ENCODE measurements at places on chromosomes 3 and 15. TPM values are rescaled to one million over a fixed set of nuclear protein-coding genes. Genes with fewer than 3 reads are reported as not detected.
A peak's percentile ranks its signal among the peaks of the same experiment; 100 is the strongest.

The CORO2B gene
- total RNA-seq = 2.8 TPM

The SPATA12 gene
- 0.22 TPM for total RNA-seq

The TGM4 gene
- not detected for total RNA-seq

The CLDN18 gene
- total RNA-seq = 0.17 TPM

The AP3B2 gene
- total RNA-seq = 0.07 TPM

DNA sequence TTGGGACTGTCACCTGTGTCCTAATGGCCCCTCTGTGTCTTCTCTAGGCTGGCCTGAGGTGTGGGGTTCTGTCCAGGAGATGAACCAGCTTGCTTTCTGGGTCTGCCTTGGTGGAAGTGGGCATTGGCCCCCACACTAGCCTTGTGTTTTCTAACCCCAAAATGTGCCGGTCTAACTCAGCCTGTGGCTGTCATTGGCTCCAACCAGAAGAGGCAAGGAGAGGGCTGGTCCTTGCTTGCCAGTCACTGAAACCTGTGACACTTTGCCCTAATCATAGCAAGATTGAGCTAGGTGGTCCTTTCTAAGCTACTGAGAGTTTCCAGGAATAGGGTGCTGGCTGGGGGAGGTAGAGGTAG, 2.2 kb downstream of the C15orf39 start:
- no peak for DNase-seq

- no peak for DNase-seq
Measured at GRCh38 chr3:66303491-66303901, 82.7 kb downstream of the SLC25A26 start.

DNA sequence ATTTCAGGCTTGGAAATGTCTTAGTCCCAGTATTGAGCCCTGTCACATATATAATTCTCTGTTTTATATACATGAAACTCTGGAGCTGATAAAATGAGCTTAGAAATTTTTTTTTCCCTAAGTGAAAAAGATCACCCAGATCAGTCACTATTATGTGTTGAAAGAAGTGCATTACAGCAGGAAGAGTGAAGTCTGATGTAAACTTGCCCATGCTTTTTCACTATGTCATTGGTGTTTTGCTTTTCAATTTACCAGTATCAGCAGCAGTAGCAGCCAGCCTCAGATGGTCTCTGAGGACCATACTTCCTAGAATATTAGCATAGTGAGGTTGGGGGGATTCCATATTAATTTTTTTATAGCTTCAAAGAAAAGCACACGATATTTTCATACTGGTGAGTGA, 255.6 kb upstream of the KCNH8 start:
- no peak for DNase-seq

GRCh38 chr3:59808446-59808845, 758.6 kb upstream of the CFAP20DC start:
- no peak for DNase-seq

DNA sequence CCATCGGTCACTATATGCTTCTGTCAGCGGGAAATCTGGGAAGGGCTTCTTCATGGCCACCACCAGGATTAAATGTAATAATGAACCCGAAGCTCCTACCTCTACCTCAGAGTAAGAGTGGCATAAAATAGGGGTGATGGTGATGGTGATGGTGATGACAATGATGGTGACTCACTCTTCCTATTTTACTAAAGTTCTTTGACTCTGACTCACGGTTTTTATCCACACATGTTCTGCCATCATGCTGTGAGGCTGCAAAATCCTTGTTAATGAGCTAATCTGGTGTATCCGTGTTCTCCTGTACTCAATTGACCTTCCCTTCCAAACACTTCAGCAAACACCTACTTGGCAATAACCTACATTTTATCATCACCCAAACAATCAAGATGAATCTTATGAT, 18.3 kb upstream of the FOXP1 start:
- no peak for DNase-seq

- DNase-seq = no peak
Measured at GRCh38 chr3:47000922-47001730, 21.7 kb downstream of the NBEAL2 start.

DNA sequence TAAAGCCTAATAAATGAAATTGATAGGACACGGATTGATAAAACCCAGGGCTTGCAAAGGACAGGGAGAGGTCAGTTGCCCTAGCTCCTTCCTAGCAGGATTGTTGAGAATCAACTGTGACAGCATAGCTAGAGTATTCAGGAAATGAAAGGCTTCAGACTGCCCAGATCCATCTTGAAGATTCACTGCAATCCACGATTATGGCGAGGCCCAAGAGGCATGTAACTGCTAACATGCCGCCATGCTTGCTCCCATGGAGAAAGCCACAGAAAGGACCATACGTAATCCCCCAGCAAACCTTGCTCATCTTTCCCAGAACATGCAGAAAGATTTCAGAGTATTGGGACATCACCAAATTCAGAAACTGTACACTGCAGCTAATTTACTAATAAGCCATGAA, 41.3 kb downstream of the MYH15 start:
- DNase-seq = no peak

DNA sequence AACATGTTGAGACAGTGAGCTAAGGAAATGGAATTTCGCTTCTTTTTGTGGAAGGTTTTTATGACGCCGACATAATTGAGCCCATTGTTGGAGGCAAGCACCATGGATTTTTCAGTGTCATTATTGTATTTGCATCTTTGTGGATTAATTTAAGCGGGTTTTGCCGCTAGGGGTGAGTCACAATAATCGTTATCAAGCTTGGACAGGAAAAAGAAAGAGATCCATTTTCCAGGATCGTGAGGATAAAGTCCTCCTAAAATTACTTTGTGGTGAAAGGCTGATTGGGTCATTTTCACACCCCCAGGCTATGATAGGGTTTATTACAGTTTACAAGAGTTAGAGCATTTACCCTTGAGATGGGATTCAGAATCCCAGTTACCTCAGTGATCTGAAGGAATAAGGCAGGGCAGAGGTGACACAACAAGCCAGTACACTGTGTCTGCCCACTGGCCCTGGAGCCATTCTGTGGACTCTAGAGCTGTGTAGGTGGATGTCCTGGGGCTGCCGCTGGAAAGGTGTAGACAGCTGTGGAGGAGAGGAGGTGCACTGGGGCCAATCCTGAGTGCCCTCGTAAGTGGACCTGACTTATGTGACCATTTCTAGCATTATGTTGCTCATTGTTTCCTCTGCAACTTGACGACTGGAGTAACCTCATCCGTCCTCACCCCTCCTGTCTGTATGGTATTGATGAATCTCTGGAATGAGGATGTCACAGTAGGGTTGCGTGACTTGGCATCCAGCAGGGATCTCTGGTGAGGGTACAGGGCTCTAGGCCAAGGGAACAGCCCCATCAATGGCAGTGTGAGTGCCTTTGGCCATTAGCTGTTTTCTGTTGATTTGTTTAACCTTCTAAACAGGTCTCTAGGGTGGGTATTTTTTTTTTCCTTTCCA, 370.1 kb downstream of the LRTM1 start:
- no peak for DNase-seq

GRCh38 chr3:128497305-128498126, 4.5 kb upstream of the GATA2 start:
- no peak for DNase-seq

- DNase-seq = no peak
Measured at GRCh38 chr15:59686389-59686788, 2.7 kb downstream of the BNIP2 start.

DNA sequence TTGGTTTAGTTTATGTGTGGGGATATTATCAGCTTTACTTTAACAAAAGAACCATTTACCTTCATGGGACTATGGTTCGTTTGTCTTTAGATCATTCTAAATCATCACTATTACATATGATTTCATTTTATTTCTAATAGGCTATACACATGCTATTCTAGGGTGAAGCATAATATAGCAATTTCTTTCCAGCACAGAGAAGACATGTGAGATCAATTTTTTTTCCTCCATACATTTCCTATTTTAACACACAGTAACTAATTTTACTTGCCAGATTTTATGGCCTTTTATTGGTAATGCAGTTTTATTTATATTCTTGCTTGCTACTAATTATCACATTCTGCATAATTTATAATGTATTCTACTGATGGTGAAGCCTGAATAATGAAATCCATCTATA, 287.1 kb downstream of the ROBO1 start:
- no peak for DNase-seq

GRCh38 chr3:189593581-189593980, 37.6 kb upstream of the TP63 start:
- DNase-seq = no peak

- DNase-seq = no peak
Measured at GRCh38 chr15:39963786-39964185, 29.9 kb downstream of the EIF2AK4 start.

- no peak for DNase-seq
Measured at GRCh38 chr3:32316976-32317375, 74.7 kb upstream of the CMTM7 start.

DNA sequence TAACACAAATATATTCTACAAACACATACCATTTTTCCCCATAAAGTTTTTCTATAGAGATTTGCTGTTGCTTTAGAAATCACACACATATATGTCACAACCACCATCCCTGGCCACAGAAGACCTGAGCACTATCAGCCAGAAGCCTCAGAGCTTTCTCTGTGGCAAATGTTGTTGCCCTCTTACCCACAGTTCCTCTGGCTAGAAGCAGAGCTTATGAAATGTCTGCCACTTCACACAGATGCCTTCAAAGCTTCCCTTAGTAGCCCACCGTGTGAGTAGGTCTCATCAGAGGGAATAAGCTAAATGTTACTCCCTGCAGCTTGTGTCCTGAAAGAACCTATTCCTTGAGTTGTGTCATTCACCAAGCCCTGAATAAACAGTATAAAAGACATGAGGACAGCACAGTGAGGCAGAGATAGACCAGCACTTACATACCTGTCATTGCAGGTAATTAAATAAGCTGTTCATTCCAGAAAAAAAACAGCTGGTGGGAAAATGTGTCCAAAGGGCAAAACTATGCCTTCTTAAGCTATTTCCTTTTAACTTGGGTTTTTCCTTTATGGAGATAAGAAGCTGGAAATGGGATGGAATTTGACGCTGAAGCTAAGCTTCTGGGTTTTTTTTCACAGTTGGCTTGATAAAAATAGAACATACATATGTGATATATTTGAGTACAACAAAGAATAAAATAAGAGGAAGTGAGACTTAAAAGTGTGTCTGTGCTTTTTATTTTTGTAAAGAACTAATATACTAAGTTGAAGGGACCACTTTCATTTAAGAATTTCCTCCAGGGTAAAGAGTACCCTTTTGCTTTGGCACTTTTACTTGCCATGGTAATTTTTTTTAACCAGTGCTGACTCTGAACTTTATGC, 391.4 kb downstream of the KCNH8 start:
- no peak for DNase-seq

DNA sequence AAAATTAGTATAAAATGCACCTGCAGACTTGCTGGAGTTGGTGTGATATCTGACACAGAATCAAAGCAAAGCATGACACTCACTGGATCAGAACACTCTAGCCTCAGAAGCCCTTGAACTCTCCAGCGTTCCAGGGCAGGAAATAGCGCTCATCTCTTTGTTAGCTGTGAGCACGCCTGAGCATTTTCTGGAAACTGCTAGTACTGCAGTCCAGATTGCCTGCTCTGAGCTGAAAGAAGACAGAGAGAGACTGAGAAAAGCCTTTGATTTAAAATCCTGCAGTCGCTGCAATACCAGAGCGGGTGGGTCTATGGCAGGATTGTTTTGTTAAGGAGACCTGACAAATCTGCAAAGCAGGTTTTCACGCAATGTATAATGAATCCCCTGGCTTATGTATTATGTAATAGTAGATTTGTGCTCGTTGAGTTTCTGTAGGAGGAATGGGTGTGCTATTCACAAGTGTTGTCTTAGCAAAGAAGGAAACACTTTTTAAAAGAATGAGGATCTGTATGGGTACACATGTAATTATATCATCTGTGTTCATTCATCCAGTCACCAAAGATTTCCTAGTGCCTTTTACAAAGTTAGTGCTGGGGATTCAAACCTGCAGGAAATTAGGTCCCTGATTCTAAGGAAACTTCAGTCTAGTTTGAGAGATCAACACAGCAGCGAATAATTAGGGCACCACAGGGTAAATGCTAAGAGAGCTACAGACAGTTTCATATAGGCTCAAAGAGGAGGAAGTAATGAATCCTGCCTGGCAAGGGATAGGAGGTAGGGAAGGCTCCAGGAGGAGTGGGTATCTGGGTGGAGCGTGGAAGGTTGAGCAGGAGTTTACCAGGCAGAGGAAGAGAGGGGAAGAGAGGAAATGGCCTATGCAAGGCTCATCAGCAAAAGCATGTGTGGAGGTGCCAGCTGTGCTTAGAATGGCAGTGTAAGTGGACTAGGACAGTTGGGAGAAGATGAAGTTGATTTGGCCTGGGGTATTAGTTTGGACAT, 26.1 kb upstream of the MGLL start:
- no peak for DNase-seq

DNA sequence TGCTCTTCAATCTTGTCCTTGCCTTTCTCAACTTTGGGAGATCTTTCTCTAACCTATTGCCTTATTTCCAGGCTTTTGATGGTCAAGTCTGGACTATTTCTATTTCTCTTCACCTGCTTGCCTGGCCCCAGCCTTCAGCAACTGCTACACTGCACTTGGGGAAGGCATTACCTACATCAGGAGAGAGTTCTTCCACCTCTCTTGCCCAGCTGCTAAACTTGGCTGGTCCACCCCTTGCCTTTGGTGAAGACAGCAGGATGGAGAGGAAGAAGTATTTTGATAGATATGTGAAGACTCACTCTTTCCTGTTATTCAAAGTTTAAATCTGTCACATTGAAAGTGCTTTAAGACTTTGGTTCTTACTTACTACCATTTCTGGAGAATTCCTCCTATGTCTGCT, 574.8 kb downstream of the ZPLD1 start:
- DNase-seq = no peak

DNA sequence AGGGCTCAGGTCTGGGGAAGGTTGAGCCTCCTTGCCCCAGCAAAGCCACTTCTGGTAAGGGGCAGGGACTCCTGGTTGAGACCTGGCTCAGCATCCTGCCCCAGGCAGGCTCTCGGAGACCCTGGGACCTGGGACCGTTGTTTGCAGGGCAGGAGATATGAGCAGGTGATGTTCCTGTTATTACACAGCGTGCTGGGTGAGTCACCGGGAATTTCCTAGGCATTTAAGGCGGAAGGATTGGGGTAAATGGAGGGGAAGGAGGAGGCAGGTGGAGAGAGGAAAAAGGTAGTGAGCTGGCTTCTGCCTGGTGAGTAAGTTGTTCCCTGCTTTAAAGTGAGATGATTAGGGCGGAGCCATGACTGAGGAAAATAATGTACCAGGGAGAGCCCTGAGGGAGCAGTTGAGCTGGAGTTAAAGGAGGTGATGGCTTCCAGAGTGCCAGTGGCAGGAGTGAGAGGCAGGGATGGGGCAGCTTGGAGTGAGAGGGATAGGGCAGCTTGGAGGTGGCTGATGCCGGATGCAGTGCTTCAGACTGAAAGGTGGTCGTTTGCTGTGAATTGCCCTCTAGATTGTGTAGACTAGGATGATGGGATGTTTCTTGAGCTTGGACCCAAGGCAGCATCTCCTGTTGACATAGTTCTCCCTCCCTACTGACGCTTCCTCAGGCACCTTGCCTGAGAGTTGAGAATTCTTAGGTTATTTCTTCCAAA, 79.4 kb downstream of the AAGAB start:
- peak; percentile 94 for DNase-seq

- no peak for DNase-seq
Measured at GRCh38 chr3:53547327-53547726, 52.9 kb downstream of the CACNA1D start.
